Peyer's patch (tissue), 4 donors: ENCODE measurements at places on chromosomes 4 and X. TPM values are rescaled to one million over a fixed set of nuclear protein-coding genes. Genes with fewer than 3 reads are reported as not detected.

GAGE12E gene
- not detected for total RNA-seq

DNA sequence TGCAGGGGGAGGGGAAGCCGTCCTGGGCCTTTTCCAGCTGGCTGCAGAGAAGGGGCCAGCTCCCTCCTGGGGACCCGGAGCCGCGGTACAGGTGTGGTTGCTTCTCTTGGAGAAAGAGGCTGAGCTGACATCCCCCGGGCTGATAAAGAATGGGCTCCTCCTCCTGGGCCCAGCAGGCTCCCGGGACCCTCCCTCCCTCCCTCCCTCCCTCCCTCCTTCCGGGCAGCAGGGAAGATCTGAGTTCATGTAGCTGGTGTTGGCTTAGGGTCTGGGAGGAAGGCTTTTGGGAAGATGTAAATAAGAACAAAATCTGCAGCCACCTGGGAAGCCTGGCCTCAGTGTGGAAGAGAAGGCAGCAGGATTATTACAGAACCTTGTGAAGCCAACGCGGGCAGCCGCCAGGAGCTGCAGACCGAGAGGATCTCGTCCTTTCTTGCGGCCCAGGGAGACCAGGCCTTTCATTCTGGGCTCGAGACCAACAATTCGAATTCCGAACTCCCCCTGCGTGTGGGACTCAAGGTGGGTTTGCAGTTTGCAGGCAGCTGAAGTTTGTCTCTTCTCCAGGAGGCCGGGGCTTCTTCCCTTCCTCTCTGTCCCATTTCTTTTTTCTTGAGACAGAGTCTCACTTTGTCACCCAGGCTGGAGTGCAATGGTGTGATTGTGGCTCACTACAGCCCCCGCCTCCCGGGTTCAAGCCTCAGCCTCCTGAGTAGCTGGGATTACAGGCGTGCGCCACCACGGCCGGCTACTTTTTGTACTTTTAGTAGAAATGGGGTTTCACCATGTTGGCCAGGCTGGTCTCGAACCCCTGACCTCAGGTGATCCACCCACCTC lies at the start of gene PLCXD1:
Gene PLCXD1 (plus strand): TSS at position 216 of the 834 bp plus-strand sequence. CDS start 2,807 bp downstream, outside the sequence.
- no peak for DNase-seq

DNA sequence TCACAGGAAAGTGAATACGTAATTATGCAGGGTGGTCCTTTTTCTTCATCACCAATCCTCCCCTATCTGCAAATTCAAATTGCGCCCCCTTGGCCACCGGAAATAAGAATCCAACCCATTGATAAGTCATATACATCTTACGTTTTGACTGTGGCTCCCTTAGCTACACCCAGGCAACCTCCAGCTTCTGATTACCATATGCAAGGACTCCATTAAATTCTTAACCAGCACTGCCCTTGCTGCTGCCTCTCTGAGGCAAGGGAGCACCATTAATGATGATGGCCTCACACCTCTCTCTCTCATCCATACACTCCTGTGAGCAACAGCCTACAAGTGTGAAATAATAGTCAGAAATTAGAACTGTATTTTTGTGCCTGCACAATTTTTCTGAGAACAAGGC lies 106.0 kb upstream of the NOCT start:
- DNase-seq: no peak

- DNase-seq: no peak
Measured at GRCh38 chrX:50075630-50076339, 125.0 kb downstream of the AKAP4 start.

CYLC1 gene
- not detected for total RNA-seq

GRCh38 chrX:34884817-34885216 lies 57.8 kb upstream of the FAM47B start:
- no peak for DNase-seq

GRCh38 chrX:143429131-143429530 lies 88.1 kb downstream of the SPANXN3 start:
- no peak for DNase-seq
